ENCODE measurements at places on chromosomes 6 and 20.

- DNase-seq = peak; percentile 65
These were observed 25.8 kb downstream of the SERPINB9 start for GRCh38 chr6:2877057-2877882.

GRCh38 chr6:24356310-24356973 lies 1.4 kb downstream of the DCDC2 start:
- DNase-seq = no peak

DNA sequence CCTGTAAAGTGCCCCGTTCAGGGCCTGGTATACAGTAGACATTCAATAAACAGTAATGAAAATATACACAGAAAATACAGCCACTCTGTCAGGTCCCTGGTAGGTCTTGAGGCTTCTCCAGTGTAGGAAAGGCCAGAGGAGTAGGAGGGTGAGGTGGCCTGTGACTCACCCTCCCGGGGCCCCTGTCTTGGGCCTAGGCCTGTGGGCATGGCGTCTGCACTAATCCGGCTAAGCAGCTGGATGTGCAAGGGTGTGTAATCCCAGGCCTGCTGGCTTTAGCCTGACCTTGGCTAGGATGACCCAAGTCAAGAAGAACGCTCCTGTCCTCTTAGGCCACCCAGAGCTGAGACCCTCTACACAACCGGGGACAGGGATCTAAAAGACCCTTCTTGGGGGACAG lies 84.9 kb downstream of the KCNB1 start:
- no peak for DNase-seq

DNA sequence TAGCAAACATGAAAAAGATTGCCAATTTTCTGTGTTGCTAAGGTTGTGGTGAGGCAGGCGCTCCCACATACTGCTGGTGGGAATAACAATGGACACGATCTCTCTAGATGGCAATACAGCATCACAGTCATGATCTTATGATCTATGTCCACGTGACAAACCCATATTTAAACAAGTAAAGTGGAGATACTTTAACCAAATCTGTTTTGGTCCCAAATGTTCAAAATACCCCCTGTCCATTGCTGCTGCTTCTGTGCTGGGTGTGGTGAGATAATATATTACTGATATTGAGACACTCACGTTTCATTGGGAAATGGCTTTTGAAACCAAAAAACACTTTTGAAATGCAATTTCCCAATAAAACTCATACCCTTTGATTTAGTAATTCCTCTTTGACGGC lies 23.0 kb downstream of the SIRPD start:
- no peak for DNase-seq

DNA sequence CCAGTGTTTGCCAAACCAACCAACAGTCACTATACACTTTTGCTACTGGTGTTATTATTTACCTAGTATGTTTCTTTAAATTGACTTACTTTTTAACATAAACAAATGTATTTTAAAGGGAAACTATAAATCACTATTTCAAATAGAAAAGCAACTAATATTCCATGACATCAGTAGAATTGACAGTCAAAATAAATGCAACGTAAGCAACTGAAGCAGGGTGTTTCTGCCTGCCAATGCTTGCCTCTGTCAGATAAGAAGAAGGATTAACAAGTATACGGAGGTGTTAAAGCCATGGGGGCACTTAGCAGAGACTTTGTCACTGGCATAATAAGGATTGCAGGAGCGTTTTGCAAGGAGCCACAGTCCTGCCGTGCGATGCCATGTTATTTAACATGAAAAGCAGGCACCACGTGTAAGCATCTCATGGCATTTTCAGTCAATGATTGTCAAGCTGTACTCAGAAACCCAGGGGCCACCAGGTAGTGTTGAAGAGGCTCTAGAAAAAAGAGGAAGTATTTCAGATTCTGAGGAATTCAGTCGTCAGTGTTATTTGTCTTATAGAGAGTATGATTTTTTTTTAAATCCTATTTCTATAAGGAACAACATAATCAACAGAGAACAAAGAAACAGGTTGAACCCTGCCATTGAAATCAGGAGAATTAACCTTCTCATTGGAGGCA lies 131.7 kb downstream of the BFSP1 start:
- DNase-seq = peak; percentile 53

- DNase-seq = no peak
These were observed 754.8 kb upstream of the DEFB115 start for GRCh38 chr20:30502670-30503069.

DNA sequence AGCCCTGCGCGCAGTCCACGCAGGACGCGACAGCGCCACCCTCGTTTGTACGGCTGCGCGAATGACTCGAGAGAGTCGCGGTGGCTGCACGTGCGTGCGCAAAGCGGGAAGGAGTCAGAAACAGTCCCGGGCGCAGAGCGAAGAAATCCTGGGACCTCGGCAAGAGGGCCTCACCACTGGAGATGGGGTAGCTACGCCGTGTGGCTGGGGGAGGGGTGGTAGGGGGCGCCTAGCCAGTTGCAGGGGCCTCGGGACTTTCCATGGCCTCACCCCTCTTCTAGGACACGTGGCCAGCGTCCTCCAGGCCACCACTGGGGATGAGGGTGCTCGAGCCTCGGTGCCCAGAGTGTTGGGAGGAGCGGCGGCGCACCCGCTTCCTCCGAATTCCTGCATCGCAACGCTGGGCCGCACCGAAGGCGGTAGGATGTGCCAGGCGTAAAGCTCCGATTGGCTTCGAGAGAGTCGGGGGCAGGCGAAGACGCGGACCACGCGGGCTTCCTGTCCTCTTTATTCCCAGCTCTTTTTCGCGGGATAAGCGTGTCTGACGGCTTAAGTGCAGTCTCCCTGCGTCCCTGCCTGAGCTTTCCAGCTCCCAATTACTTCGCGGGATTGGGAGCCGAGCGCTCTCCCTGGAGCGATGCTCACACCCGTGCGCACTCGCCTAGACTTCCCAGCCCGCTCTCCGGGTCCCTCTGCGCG lies 38.7 kb downstream of the NCR2 start:
- DNase-seq = peak; percentile 83

GRCh38 chr6:160348223-160349019 lies at the start of gene SLC22A3:
Gene SLC22A3, plus strand, starts transcription at chr6:160348378. Its CDS starts 42 bp downstream, at chr6:160348420.
- no peak for DNase-seq

DNA sequence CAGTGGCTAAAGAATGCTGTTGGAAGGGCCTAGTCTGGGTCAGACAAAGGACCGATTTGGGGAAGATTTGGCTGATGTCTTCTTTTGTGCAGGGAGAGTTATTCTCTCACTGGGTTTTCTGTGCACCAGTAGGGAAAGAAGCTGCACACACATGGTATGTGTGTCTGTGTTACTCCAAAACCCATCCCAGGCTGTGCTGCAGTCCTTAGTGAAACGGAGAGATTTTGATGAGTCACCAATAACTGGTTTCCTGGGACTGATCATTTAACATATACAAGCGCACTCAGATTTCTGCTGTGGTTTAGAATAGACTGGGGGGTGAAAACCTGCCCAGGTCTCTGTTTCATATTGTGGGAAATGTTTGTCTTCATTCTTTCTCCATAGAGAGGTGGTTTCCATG lies 1049.8 kb downstream of the KIF16B start:
- DNase-seq = no peak

DNA sequence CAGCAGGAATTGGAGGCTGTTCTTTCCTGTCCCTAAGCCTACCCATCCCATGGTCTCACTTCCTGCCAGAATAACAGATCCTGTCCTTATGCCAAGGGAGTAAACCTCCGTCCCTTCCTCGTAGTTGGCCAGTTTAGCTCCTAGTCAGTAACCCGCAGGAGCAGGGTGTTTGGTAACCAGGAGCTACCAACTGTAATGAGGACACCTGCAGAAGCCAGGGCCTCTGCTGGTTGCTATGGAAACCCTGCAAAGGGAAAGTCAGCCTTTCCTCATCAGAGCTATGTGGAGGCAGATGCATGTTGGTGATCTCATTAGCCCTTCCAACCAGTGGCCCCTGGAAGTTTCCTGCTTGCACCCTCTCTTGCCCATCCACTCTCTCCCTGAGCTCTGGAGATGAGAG lies 368.2 kb upstream of the SULF2 start:
- DNase-seq = peak; percentile 84

DNA sequence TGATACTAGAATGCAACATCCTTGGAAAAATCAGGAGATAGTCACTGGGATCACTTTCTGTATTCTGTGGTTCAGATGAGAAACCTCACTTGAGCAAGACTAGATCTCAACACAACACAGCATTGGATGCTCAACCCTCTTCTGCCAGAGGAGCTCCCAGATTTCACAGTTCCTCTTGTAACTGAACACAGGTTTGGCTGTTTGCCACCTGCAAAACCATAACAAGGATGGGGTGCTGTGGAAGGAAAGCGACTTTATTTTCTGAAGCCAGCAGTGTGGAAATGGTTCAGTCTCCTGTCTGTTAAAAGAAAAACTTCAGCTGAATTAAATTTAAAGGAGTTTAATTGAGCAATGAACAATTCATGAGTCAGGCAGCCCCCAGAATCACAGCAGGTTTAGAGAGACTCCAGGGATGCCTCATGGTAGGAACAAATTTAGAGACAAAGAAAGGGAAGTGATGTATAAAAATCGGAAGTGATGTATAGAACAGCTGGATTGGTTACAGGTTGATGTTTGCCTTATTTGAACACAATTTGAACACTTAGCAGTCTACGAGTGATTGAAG lies 149.9 kb upstream of the UST start:
- DNase-seq = no peak

- DNase-seq = no peak
These were observed 11.0 kb downstream of the TRIM10 start for GRCh38 chr6:30149858-30150550.

- no peak for DNase-seq
These were observed 116.0 kb downstream of the TRMT11 start for GRCh38 chr6:126102358-126102757.

DNA sequence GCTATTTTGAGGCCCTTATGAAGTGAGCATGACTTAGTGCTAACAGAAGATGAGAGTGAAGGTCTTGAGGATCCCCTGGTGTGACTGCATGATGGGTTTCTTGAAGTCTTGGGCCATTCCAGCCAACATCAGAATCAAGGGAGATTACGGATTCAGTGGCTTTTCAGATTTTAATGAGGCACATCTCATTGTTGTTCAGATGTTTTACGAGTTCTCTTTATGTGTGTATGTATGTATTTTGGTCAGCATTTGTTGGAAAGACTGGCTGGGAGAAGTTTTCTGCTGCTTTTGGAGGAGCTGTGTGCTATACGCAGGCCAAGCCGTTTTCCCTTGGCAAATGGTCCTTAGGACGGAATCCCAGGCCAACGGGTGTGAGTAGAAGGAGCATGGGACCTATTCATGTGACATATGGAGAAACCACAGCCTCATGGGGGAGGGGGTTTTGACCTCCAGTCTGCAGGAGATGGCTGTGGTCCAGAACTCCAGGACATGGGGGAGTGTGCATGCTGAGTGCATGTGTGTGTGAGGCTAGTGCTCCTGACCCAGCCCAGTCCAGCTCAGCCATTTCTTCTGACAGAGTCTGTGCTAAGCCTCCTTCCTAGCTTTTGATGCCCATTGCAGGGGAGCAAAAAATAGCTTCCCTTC lies 35.3 kb downstream of the CHMP4B start:
- no peak for DNase-seq

DNA sequence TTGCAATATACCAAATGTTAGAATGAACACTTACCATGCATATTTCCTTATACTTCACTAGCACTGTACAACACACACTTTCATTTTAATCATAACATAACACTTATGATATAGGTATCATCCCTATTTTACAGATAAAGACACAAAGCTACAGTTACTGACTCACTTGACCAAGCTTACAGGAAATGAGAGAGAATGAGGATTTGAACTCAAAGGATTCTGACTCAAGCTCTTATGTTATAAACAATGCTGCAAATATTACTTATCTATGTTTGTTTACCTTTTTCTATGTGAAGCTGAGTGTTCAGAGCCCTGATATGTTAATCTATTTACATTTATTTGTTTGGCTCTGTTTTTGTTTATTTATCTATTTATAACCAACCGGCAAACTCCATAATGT lies 245.4 kb downstream of the PTPRK start:
- DNase-seq = no peak

GRCh38 chr20:51193066-51193772 lies 170.3 kb upstream of the KCNG1 start:
- DNase-seq = no peak

DNA sequence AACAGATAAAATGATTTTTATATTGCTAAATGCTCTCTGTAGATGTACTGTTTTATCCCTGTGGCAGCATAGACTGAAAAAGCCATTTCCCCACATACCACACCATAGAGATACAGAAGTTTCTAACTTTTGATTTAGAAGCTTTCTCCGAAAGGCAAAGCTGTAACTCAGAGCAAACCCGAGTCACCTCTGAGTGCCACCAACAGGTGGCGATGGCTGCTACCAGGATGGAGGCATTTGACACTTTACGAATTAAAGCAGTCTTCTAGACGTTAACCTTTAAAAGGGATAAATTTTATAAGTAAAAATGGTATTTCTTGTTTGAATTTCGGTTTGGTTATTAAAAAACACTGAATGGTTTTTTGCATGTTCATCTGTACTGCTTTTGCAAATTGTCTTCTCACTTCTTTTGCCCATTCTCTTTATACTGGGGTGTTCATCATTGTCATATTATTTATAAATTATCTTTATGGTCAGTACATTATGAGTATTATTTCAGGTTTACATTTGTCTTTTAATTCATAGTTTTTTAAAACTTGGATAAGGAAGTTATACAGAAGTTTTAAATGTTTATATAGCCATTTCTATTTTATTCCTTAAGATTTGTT lies 201.0 kb upstream of the CEP162 start:
- peak; percentile 53 for DNase-seq

GRCh38 chr20:48277266-48277665 lies 492.0 kb upstream of the SULF2 start:
- no peak for DNase-seq

DNA sequence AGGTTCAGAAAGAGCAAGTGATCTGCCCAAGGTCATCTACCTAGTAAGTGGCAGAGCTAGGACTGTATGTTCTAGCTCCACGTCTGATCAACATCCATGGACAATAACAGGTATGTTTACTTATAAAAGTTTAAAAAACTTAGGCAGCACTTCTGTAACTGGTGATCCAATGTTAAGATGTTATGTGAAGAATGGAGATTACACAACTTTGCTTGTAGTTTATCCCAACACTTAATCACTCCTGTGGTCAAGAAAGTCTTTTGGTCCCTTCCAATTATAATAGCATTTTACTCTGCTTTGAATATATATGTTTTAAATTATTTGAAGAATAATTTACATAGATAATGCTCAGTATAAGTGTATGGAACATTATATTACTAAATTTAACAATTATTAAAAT lies 4.8 kb downstream of the FBXO30 start:
- DNase-seq = no peak

- DNase-seq = peak; percentile 54
These were observed 207.4 kb upstream of the ZNF217 start for GRCh38 chr20:53800883-53801604.

DNA sequence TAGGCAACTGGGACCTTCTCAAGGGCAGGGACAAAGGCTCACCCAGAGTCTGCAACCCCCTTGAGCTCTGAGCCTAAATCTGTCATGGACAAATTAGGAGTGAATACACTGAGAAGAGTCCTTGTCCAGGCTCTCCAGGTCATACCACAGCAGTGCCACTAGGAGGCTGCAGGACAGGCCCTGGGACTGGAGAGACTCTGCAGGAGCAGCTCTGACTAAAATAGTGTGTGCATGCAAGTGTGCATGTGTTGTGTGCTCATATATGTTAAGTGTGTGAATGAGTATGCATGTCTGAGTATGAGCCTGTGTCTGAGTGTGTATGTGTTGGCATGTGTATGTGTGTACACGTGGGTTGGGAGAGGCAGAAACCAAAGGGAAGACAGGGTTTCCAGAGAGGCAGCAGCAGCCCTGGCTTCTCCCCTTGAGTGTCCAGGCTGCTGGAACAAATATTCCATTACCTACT lies 27.1 kb downstream of the MRPL14 start:
- DNase-seq = peak; percentile 54

- no peak for DNase-seq
These were observed 348.3 kb downstream of the DHX35 start for GRCh38 chr20:39310363-39310995.
